ENCODE measurements at places on chromosomes 7 and 10. TPM values are rescaled to one million over a fixed set of nuclear protein-coding genes. Genes with fewer than 3 reads are reported as not detected.

CALHM3 gene
- not detected for total RNA-seq

CLDN4 gene
- total RNA-seq, result 13.7 TPM

DNA sequence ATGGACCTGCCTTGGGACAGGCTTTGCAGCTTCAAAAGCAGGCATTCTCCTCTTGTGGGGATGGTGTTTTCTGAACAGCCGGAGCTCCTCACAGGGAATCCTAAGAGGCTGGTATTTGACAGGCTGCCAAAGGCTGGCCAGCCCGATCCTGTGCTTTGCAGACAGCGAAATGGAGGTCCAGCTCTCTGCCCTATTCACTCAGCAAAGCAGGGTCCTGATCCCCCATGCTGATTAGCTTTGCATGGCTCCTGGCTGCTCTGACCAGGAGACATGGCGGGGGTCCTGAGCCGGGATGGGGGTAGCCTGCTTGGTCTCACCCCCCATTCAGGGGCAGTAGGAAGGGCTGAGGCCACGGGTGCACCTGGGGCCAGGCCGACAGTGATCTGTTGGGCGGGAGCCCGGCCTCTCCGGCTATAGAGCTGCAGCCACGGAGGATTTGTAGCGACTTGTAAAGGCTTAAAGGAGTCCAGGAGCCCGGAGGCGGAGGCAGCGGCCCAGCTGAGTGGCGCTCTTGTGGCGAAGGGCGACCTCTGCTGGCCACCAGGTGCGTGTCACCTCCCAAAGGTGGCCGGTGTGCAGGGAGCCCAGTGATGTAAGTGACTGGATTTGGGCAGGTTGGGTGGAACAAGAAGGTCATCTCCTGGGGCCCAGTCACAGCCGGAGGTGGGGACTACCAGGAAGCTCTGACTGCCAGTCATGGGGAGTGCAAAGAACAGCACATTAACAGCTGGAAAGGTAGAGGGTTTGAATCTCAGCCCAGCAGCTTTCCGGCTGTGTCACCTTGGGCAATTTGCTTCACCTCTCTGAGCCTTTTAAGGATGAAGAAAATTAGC lies 126.5 kb downstream of the ZMIZ1 start:
- DNase-seq, result peak; percentile 64

DNA sequence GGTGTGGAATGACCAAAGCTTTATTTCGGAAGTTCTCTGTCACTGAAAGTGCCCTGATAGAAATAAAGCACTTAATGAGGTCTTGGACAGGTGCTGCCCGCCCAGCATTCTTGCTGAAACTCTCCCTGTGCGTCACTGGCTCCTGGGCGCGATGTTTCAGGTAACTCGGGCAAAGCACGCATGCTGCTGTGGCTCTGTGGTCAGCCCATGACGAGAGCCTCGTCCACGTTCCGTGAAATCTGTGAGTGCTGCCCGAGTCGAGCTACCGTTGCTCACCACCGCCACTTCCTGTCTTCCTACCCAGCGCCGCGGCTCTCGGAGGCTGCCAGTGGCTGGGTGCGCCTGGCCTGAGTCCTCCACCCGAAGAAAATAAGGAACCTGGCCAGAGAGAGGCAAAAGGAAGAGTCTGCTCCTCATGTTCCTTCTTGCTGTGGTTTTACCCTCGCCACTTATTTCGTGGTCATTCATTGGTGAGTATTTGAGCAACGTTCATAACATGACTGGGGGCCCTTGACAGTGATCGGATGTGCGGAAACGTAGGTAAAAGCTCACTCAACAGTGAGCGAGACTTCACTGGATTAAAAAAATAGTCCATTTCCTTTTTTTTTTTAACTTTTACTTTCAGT lies 95.5 kb downstream of the MAP3K8 start:
- DNase-seq, result no peak

- no peak for DNase-seq
Observed at GRCh38 chr7:120097020-120097419, 176.0 kb upstream of the KCND2 start.

DNA sequence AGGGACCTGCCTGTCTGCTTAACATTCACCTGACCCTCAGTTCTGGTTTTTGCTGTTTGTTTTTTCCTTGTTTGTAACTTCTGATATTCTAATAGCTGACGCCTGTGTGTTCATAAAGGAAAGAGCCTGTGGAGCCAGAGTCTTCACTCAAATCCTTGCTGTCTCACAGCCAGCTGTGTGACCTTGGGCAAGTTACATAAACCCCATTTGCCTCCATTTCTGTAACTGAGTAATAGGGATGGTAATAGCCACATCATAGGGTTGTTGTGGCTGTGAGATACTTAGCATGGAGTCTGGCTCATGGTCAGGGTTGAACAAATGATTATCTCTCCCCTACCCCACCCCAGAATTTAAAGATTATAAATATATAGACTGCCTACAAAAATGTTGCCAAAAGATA lies 27.0 kb downstream of the WBP1L start:
- DNase-seq, result no peak
